Activated CD4-positive, CD25-positive, alpha-beta regulatory T cell treated with anti-CD3 and anti-CD28 coated beads, Interleukin-2, amount 50 U/mL, for 72 hours (primary cell): ENCODE measurements at places on chromosomes 7 and 10.

DNA sequence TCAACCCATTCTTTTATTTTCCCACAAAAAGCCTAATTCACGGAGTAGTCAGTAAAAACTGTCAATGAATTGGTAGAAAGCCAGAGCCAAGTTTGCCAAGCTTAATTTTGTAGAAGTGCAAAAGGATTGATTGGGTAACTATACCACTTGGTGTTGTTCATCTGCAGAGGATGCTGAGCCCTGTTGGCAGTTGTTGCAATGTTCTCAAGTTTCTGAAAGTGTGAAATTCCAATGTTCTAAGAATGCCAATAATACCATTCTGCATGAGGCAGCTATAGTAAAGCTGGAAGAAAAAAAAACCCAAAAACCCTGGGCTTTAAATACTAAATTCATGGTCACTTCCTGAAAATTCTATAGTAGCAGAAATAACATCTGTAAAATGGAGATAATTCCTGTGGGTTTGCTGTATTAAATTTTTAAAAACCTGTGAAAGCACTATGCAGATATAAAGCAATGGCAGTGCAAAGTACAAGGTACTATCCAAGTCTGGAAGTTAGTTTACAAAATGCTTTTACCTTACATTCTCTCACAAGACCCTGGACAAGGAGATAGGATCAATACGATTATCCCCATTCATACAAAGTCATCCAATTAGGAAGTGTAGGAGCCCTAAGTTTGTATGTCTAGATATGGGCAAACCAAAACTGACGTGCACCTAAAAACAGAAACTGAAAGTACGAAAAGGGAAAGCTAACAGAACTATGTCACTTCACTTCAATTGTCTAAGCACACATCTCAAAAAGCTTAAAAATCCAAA, 6.0 kb upstream of the PON1 start:
- no peak for DNase-seq

- DNase-seq = no peak
Measured at GRCh38 chr10:5449227-5449626, 36.9 kb downstream of the NET1 start.

DNA sequence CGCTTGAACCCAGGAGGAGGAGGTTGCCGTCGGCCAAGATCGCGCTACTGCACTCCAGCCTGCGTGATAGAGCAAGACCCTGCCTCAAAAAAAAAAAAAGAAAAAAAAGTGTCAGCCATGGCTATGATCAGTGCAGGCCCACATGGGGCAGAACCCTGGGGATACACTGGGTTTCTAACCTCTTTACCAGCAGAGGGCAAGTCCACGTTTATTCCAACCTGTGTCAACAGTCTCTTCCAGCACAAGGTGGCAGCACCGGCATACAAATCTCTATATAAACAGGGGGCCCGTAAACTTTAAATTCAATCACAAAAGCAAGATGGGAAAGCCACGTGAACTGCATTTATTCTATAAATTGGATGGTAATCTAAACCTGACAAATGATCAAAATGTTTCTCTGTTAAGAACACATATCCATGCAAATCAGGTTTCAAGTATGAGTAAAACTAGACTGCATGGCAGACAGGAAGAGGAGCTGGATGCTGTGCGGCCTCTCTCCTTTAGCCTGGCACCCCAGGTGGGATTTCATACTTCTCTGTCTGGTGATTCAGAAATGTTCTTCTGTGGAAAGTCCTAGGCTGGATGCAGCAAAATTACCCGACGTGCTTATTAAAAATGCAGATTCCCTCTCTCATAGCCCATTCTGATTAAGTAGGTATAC, 60.0 kb upstream of the STEAP1B start:
- DNase-seq = peak; percentile 42

DNA sequence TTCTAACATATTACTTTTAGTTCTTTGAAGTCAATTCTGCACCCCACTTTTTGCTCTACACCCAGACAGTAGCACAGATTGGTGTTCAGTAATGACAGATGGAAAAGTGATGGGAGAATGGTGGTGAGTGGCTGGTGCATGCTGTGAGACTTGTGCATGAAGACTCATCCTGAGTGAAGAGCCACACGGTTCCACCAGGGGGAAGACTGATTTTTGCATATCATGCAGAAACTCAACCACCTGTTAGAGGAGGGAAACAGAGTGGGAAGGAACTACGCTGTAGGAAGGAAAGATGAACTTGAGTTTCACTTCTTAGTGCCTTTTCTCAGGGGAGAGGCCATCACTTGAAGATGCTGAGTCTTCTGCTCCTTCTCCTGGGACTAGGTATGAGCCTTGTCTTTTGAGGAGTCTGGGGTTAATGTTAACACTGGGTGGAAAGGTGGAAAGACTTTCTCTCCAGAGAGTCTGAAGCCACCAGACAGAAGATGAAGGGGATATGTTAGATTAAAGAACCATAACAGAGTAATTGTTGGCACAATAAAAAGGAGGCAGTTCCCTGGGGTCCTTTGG, 9.3 kb upstream of the PRSS1 start:
- DNase-seq = no peak

DNA sequence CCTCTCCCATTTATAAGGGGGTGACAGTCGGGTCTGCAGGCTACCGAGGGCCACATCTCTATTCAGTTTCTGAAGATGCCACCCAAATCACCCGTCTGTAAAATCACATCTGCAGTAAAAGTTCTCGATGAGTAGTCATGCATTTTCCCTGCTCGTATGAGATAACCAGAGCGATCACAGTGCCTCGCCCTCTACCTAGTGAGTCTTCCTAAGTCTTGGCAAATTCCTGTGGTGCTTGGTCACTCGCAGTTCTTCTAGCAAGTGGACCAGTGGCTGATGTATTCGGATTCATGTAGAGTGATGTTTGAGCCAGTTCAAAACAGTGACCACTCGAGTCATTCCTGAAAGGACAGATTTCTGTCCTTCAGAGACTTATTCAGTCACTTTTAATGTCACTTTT, 44.9 kb downstream of the INSYN2A start:
- DNase-seq = no peak

- no peak for DNase-seq
Measured at GRCh38 chr10:70966646-70967553, 78.5 kb upstream of the PCBD1 start.

GRCh38 chr7:133252506-133252857, 396 bp upstream of the EXOC4 start:
- no peak for DNase-seq
